Astrocyte of the spinal cord (primary cell): ENCODE measurements at places on chromosomes 5 and 9.

- DNase-seq, result no peak
These were observed 350.0 kb upstream of the ISL1 start for GRCh38 chr5:51033215-51033614.

DNA sequence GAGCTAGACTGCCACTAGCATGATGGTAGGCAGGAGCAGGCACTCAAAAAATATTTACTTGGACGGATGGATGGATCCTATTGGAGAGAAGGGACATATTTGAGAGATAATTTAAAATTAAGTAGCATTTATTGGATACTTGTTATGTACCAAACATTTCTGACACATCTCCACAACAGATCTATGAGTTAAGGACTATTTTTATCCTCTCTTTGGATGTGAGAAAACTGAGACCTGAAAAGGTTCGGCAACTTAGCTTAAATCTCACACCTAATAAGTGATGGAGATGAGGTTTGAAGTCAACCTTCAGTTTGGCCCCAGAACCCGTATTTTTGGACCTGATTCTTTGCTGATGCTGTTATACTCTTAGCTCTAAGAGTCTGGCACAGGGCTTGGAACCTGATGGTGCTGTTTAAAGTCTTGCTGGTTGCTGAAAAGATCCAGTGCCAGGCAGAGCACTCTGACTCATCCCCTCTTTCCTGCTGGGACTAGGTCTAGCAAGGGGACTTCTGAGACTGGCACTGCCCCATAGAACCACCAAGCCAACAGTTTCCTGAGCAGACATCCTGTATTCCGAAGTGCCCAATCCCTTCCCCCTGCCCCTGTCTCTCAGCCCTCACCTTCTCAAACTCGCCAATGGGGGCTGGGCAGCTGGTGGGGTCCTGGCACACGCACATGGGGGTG is 15.6 kb downstream of the SPARC start:
- no peak for DNase-seq

- DNase-seq, result no peak
These were observed 1188.0 kb upstream of the CDH9 start for GRCh38 chr5:28226407-28226806.

GRCh38 chr5:154368041-154368800 is 77.6 kb upstream of the SAP30L start:
- peak; percentile 98 for DNase-seq

GRCh38 chr9:1535051-1535450 is 480.1 kb upstream of the SMARCA2 start:
- DNase-seq, result no peak

- DNase-seq, result no peak
These were observed 361.2 kb downstream of the HCN1 start for GRCh38 chr5:45334939-45335338.

GRCh38 chr5:150505041-150505511 is 2.9 kb upstream of the NDST1 start:
- DNase-seq, result no peak

DNA sequence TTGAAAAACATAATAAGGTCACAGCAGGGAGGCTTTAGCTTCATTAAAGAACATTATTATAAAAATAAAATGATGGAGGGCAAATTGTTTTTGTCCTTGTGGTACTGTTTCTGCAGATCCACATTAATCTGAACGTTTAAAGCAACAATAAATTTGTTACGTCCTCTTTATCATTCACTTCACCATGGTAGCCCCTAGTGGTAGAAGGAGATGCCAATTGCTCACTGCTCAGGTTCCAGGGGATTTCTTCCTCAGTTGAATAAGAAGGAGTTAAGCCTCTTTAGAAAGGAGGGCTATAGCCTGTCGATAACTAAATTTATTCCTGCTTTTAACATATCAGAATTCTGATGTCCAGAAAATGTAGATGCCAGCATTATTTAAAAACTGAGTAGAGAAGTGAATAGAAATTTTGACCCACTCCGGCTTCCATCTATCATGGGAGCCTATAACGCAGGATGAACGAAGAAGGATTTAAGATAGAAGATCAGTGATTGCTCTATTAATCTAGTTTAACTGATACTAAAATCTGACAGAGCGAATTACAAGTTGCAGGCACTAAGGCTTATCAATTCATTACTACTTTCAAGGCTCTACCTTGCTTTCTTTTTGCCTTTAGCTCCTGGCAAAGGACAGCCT is 692.3 kb downstream of the PTPRD start:
- no peak for DNase-seq

DNA sequence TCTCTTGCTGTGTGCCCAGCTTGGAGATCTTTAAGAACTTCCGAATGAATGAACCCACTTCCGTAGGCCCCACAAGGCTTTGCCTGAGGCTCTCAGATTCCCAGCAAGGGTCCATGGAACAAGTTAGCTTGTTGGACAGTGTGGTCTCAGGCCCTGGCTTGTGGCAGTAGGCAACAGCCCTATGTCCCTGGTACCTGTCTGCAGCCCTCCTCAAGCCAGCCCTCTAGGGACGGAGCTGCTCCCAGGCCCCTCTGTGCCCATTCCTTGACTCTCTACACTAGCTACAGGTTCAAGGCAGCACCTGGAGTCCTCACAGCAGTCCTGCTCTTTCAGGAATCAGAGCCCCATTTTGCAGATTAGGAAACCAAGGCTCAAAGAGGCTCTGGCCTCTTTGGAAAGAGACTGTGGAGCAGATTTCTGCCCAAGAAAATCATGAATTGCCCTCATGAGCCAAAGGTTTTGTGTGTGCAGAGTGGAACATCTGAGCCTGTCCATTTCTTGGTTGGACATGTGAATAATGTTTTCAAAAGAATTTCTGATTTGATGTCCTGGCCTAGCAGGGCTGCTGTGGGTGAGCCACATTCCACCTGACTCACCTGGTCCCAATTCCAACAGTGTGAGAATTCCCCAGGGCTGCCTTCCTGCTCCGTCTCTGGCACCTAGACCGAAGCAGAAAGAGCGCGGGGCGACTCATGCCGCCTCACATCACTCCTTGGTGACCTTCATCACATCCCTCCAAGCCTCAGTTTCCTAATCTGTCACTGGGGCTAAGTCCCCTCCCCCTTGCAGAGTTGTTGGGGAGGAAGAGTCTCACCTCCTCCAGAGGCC is 131.7 kb downstream of the BARX1 start:
- no peak for DNase-seq

- no peak for DNase-seq
These were observed 68.6 kb downstream of the RFX3 start for GRCh38 chr9:3457175-3457574.

- DNase-seq, result peak; percentile 44
These were observed 60.6 kb downstream of the HSD17B3 start for GRCh38 chr9:96241391-96241809.

GRCh38 chr9:130860458-130861316 is 25.6 kb downstream of the ABL1 start:
- peak; percentile 98 for DNase-seq

DNA sequence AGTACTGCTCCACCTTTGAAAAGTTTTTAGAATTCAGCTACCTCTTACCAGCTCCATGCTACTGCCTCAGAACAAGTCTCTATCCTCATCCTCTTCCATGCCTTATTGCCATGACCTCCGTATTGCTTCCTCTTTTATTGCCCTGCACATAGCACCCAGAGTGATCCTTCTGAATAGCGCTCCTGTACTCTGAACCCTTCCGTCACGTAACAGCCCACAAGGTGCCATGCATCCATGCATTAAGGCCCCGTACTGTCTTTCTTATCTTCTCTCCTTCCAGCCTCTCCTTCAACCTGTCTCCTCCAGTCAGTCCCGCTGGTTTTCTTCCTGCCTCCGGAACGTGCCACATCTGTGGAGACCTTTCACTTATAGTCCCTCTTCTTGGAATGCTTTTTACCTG is 273.3 kb upstream of the SEMA6A start:
- no peak for DNase-seq

GRCh38 chr9:37668116-37668601 is 17.4 kb downstream of the FRMPD1 start:
- no peak for DNase-seq

DNA sequence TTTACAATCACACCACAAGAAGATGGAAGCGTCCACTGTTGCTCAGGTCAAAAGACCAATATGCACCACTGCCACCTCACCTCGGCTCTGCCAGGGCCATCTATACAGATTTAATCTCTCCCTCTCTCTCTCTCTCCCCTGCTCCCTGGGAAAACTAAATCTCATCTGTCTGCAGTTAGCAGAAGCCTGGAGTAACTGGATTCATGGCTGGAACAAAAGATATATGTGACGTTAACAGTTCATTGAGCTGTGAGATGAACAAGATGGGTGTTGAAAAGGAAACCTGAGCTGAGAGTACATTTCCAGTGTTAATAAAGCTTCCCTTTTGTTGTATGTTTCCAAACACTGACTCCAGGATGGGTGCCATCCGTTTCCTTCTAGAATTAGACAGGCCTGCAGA is 369.7 kb downstream of the CDK5RAP2 start:
- DNase-seq, result no peak

DNA sequence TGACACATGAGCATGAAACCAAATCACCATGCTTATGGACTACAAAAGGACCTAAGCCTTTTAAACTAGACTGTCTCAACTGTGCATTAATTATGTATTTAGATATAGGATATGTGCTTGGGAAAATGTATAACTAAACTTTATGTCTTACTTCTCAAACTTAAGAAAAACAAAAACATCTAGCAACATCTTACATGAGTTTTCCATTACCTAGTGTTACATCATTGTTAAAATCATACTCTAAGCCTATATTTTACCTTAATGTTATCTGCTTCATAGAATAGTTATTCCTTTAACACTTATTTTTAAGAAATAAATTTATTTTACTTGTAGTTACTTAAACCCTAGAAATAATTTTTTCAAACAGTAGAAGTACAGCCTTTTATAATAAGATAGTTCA is 24.0 kb downstream of the NME5 start:
- DNase-seq, result no peak

DNA sequence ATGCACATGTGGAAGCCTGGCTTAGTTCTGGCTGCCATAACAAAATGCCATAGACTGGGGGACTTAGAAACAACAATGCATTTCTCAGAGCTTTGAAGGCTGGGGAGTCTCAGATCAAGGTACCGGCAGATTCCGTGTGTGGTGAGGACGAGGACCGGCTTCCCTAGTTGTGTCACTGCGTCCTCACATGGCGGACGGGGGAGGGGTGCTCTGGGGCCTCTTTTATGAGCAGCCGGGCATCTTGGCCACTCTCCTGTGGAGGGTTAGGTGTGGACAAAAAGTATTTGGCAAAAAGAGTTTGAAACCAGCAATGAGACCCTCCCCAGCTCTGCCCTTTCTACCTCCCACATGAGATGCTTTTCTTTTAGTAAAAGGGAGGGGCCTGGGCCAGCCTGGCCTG is 118.5 kb upstream of the LPCAT1 start:
- no peak for DNase-seq

GRCh38 chr9:17837965-17838364 is 259.1 kb downstream of the SH3GL2 start:
- DNase-seq, result no peak

DNA sequence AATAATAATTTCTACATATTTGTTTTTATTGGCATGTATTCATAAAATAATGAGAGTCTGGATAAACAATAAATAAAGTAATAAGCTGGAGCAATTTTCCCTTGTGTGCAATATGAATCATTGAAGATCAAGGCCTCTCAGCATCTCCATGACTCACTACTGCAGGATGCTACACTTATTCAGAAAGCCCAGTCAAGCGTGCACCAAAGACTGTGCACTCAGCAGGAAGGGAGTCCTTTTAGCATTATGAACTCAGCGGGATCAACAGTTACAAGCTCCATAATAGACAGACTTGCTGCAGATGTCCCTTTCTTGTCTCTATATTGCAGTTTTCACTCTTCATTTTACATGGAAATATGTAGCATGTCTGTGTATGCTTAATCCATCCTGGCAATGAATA is 485.3 kb downstream of the CDH9 start:
- DNase-seq, result peak; percentile 89

- DNase-seq, result no peak
These were observed 30.8 kb downstream of the IL7R start for GRCh38 chr5:35887321-35888100.

GRCh38 chr5:81486711-81487110 is 92.8 kb upstream of the ACOT12 start:
- DNase-seq, result no peak

- DNase-seq, result no peak
These were observed at the start of gene NIPAL4 for GRCh38 chr5:157459715-157460599. TSS of gene NIPAL4 (plus strand) at chr5:157460213. CDS start at chr5:157460321, 108 bp downstream.

DNA sequence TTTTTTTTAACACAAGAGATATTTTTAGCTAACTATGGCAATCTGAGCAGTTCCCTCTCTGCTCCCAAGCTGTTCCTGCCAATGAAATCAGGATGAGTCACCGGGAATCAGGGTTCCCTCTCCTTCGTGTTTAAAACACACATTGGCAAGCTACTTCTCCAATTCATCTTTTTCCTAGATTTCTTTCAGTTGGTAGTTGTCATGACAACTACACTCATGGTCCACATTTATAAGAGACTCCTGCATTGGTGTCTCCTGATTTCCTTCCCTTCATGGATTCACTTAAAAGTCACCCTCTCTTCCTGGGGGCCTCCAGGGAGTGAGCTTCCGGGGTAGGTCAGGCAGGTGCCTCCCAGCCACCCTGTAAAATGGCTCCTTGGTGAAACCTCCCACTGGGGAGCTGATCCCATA is 72.3 kb upstream of the NIPAL4 start:
- peak; percentile 96 for DNase-seq

GRCh38 chr9:21357479-21358460 is 7.1 kb upstream of the IFNA6 start:
- DNase-seq, result peak; percentile 4

- peak; percentile 80 for DNase-seq
These were observed 21.7 kb downstream of the ANKRD55 start for GRCh38 chr5:56211298-56211865.

DNA sequence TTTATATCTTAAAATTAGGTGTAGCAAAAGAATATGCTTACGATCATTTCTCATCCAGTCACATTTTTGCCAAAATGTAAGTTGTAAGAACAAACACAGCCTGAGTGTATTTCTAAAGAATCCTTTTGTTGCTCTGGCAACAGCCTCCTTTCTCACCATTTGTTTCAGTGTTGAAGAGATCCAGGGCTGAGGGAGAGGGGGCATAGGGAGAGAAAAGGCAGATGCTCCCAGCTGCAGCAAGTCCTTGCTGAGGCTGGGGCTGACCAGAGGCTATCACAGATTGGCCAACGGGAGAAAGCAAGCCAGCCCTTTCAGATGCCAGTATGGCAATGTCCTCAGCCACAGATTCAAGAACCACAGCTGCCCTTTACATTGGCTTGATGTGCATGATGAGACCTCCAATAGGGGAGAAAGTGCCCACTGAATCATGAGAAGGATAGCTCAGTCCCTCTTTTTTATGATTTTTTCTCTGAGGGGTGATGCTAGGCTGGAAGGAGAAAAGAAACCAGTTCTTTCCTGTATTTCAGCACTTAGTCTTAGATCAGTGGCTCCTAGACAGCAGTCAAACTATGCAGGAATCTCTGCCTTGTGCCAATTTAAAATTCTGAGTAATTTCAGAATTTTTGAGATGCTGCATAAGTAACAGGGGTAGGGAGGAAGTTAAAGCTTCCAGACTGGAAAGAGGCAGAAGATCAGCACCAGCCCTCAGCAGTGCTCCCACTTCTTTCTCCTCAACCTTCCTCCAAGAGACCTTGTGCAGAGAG is 142.1 kb downstream of the LHFPL2 start:
- DNase-seq, result no peak

GRCh38 chr5:164435576-164435975 is 930.2 kb downstream of the MAT2B start:
- DNase-seq, result no peak
